ENCODE measurements at places on chromosomes 4 and X.
A peak's percentile ranks its signal among the peaks of the same experiment; 100 is the strongest.

DNA sequence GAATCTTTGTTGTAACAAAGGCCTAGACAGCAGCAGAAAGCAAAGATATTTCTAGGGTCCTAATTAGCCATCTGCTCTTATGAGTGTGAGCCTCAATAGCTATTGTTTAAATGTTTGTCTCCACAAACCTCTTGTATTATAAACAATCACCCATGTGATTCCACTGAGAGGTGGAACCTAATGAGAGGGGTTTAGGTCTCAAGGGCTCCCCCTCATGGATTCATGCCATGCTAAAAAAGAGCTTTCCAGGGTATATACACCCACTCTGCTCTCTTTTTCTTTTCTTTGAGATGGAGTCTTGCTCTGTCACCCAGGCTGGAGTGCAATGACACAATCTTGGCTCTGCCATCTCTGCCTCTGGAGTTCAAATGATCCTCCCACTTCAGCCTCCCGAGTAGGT is 42.1 kb downstream of the TRIM61 start:
- DNase-seq: no peak

DNA sequence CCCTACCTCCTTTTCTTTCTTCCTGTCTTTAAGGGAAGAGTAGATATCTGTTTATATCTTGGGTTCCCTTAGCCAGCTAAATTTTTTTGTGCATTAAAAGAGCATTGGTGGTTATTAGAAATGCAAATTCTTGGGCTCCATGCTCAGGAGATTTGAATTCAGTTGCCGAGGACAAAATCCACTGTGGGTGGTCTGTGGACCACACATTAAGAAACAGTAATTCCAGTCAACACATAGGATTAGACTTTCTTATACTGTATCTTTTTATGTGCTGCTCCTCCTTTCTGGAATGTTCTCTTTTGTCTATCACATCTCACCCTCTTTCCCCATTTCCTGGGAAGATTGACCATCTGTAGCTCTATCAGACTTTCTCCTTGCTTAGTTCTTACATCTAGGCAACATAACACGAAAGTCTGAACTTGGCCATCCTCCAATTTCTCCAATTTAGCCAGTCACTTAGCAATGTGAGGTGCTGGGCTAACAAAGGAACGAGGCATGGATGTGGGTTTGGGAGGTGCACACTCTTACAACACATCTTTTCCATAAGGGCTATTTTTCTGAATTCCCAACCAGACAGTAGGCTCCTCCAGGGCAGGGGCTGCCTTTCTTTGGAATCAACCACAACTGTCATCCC is 5.3 kb upstream of the PDLIM3 start:
- no peak for DNase-seq

- no peak for DNase-seq
Observed at GRCh38 chrX:5695971-5696370, 532.7 kb downstream of the NLGN4X start.

- DNase-seq: no peak
Observed at GRCh38 chr4:85611661-85612060, 136.7 kb downstream of the ARHGAP24 start.

- DNase-seq: no peak
Observed at GRCh38 chr4:42281324-42282020, 115.8 kb upstream of the SHISA3 start.

DNA sequence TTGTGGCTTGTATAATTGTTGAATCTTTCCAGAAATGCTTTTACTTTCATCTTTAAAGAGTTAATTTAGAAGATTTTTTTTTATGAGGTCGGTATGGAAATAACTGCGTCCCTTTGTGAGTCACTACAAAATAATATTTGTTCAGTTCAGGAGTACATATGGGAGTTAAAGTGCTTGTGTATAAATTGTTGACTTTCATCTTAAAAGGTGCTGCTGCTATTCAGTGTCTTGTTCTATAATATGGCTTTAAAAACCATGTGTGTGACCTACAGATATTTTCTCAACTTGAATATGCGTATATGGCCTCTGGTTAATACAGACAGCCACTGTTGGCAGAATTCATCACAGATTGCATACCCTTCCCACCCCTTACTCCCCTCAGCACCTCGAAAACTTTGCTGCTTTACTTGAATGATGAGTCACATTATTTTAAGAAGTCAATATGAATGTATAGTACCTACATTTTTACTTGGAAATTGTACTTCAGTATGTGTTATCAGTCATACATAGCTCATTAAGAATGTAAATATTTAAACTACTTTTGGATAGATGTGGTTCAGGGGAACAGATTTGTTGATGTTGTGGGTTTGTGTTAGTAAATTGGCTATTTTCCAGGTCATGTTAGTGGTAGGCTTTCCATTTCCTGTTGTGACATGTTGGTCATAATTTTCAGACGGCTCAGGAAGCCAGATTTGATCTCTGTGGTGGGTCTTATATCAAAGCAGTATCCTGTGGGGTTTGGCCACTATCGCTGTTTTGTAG is 1.5 kb downstream of the CLCN3 start:
- peak; percentile 87 for DNase-seq

DNA sequence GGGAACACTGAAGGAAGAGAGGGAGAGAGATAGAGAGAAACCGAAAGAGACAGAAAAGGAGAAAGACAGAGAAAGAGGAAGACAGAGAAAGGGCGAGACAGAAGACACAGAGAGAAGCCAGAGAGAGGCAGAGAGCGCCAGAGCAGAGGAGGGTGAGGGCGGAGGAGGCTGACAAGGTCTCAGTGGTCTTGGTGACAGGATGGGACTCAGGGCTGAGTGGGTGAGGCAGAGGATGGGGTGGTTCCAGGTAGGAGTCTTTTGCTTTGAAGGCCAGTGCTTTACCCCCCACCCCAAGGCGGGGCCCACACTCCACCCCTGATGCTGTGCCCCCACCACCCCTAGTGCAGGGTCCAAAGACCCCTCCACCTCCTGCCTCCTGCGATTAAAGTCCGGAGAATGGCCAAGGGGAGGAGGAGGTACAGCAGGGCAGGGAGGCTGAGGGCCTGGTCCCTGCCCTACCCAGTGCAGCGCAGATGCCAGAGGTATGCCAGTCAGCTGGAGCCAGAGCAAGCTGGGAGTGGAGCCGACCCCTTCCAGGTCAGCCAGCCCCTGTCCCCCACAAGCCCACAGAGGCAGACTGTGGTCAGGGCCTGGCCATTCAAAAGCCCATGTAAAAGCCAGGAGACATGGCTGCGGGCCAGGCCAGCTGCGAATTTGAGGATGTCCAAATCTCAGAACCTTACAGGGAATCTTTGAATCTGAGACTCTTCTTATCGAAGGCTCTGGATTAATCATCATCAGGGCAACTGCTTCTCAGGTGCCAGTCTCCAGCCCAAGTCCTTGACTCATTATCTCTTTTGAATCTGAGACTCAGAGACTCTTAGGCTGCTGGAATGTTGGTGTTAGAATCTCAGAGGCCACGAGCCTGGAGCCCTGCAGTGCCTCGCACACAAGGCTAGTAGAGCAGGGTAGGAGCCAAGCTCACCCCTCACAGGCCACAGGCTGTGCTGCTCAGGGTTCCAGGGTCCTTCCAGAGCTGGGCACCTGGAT is 758 bp downstream of the IQSEC2 start:
- no peak for DNase-seq

- DNase-seq: no peak
Observed at GRCh38 chr4:107801766-107802211, 22.9 kb upstream of the SGMS2 start.

GRCh38 chr4:154854362-154854761 is 73.3 kb downstream of the RBM46 start:
- DNase-seq: no peak

DNA sequence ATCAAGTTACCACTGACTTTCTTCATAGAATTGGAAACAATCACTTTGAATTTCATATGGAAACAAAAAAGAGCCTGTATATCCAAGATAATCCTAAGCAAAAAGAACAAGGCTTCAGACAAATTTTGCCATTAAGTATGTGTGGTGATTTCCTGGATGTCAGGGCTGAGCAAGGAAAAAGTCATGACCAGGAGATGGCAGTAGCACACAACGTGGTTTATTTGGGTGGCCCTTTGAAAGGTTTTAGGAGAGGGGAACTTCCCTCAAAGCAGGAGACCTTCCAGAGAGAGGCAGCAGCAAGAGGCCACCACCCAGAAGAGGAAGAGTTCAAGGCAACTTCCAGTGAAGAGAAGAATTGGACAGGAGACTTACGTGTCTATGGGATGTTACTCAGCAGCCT is 18.1 kb upstream of the ZXDB start:
- peak; percentile 29 for DNase-seq

GRCh38 chr4:18197467-18197866 is 175.9 kb upstream of the LCORL start:
- DNase-seq: no peak

- DNase-seq: no peak
Observed at GRCh38 chr4:144901141-144901540, 196.9 kb downstream of the ANAPC10 start.

- no peak for DNase-seq
Observed at GRCh38 chrX:12865359-12865758, 1.5 kb upstream of the TLR7 start.

GRCh38 chr4:160546201-160546600 is 1443.3 kb downstream of the RAPGEF2 start:
- no peak for DNase-seq

DNA sequence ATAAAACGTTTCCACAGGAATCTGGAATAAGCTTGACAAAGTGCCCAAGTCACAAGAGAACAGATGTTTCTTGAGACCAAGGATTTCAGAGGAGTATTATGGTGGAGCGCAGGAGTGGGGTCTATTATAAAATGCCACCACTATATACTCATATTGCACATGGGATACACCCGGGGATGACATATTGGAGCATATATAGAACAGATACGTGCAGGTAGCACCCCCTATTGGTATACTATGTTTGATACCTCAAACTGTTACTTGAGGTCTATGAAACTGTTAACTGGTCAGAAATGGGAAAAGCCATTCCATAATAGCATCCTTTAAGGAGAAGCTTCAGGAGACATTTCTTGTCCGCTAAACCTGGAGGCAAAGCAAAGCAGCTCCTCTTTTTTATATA is 86.0 kb downstream of the PCYT1B start:
- no peak for DNase-seq

- no peak for DNase-seq
Observed at GRCh38 chr4:154569028-154569427, 6.2 kb downstream of the FGB start.

DNA sequence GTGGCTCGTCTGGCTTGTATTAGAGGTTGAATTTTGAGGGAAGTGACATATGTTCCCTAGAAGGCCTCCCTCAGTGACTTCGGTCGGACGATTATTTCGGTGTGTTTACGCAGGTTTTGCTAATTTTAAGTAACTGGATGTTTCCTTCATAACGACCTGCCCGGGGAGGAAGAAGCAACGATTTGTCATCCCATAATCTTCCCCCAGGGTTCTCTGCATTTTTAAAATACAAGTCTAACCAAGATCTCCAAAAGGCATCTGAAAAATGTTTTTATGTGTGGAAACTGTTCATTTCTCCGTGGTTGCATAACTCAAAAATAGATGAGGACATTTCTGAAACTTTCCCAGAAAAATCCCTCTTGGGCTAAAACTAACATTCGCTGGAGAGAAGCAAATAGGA is 195.4 kb downstream of the SHOX start:
- no peak for DNase-seq

DNA sequence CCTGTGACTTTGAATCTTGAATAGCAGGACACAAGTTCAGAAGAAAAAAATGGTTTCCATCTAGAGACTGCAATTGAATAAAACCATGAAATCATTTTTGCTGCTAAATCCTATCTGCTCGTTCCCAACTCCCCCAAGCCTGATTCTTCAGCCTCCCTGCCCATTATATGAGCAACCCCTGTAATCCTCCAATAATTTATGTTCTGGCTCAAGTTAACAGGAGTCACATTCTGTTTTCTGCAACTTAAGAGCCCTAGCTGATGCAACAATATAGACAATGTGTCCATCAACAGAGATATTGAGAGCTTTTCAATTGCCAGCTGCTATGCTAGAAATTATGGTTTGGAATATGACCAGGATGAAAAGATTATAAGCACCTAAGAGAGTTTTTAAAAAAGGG is 84.1 kb downstream of the LDB2 start:
- DNase-seq: no peak

- no peak for DNase-seq
Observed at GRCh38 chr4:25670991-25671390, 15.3 kb downstream of the SLC34A2 start.

- DNase-seq: no peak
Observed at GRCh38 chrX:39998636-39999406, 98.9 kb downstream of the BCOR start.

DNA sequence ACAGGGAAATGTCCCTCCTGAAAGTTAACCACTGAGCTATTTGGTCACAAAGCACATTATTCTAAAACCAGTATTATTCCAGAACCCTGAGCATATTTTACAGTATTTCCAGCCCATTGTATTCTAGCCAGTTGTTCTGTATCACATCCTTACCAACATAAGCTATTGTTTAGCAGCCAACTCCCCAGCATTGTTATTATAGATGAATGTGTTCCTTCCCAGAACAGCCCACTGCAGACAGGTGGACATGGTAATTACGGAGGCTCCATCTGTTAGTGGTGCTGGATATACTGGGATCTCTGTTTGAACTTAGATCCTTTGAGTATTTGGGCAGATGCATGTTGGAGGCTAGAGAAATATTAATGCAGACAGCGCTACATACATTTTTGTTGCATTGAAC is 126.1 kb downstream of the MGST2 start:
- no peak for DNase-seq

DNA sequence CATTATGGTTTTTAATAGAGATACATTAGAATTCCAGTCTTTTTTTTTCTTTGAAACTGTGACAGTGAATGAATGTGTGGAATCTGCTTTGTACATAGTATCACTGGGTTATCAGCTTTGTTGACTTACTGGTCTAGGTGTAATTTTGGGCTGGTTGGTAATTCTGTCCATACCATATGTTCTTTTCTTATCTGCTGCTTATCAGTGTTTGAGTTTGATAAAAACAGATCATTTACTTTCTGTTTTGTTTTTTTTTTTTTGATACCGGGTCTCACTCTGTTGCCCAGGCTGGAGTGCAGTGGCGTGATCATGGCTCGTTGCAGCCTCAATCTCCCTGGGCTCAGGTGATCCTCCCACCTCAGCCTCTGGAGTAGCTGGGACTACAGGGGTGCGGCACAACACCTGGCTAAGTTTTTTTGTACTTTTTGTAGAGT is 12.4 kb downstream of the WWC2 start:
- no peak for DNase-seq

GRCh38 chr4:73223258-73223650 is 35.3 kb downstream of the ANKRD17 start:
- no peak for DNase-seq

- DNase-seq: peak; percentile 26
Observed at GRCh38 chrX:16123222-16123786, at the start of gene GRPR. Gene GRPR (plus strand): TSS chrX:16123565. CDS start chrX:16123954, 389 bp downstream.

- DNase-seq: peak; percentile 47
Observed at GRCh38 chr4:40897557-40898203, 147.9 kb downstream of the NSUN7 start.

GRCh38 chrX:38754102-38754790 is 47.0 kb upstream of the MID1IP1 start:
- peak; percentile 31 for DNase-seq

- DNase-seq: no peak
Observed at GRCh38 chr4:114385195-114385985, 213.2 kb upstream of the UGT8 start.

DNA sequence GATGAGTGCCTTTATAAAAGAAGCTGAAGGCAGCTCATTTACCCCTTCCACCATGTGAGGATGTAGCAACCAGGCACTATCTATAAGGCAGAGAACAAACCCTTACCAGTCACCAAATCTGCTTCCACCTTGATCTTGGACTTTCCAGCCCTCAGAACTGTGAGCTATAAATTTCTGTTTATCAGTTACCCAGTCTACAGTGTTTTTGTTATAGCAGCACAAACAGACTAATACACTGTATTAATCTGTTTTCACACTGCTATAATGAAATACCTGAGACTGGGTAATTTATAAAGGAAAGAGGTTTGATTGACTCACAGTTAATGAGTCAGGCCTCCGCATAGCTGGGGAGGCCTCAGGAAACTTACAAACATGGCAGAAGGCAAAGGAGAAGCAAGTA is 91.2 kb downstream of the SOWAHB start:
- DNase-seq: no peak
